ENCODE measurements at places on chromosomes 12 and 14. TPM values are rescaled to one million over a fixed set of nuclear protein-coding genes. Genes with fewer than 3 reads are reported as not detected.

GRCh38 chr12:117523971-117524370 is 162.5 kb upstream of the NOS1 start:
- no peak for DNase-seq

The IL23A gene
- 0.19 TPM for polyA plus RNA-seq

DNA sequence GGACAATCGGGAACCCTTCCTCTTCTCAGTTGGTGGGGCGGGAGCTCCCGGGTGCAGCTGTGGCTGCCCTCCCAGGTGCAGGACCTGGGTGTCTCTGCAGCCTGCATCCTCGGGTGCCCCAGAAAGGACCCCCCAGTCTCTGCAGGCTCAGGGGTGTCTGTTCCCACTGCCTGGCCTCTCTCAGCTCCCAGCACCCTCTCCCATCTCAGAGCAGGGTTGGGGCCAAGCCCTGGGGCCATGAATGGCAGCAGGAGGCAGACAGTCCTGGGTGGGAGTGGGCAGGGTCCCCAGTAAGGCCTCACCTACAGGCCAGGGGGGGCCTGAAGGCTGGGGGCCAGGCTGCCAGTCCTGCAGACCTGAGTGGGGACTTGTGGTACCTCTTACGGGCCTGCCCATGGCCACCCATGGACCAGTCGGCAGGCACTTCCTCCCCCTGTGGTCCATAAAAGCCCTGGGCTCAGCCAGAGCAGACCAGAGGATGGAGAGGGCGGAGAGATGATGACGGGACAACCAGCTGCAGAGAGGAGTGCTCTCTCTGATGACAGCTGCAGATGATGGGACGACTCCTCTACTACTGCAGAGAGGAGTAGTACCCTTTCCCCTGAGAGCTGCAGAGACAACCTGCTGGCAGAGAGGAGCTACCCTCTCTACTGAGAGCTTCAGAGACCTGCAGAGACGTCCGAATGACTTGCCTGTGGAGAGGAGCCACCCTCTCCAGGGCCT is 26.6 kb downstream of the TCHP start:
- DNase-seq, result no peak

DNA sequence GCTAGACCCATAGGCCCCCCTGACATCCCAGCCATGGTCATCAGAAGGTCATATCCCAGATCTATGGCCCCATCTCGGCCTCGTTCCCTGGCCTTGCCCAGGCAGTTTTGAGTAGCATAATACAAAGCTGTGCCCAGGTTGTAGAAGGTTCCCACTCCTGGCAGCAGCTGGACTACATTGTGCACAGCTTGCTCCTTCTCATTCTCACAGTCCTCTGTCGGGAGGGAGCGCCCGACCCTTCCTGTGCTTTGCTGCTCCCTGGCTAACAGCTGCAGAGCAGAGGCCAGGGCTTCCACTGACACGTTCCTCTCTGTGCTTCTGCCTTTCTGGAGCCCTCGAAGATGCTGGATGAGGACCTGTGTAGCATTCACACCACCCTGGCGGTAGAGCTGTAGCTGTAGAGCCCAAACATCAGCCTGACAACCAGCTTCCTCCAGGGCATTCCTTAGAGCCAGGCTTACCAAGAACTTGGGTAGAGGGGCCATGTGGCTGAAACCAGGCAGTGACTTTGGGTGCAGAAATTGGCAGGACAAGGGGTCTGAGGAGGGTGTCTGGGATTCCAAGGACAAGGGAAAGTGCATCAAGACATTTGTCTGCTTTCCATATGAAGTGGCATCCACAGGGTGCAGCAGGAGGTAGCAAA is 1.0 kb downstream of the APOF start:
- DNase-seq, result no peak

- DNase-seq, result no peak
Observed at GRCh38 chr12:79911889-79912656, 22.8 kb downstream of the PPP1R12A start.

The ANO2 gene
- not detected for polyA plus RNA-seq

The NUAK1 gene
- 6.5 TPM for polyA plus RNA-seq

The SCFD1 gene
- polyA plus RNA-seq, result 109 TPM

Data from AG04450 (cell line).